ENCODE measurements at places on chromosomes 16 and 17.
A peak's percentile ranks its signal among the peaks of the same experiment; 100 is the strongest.

DNA sequence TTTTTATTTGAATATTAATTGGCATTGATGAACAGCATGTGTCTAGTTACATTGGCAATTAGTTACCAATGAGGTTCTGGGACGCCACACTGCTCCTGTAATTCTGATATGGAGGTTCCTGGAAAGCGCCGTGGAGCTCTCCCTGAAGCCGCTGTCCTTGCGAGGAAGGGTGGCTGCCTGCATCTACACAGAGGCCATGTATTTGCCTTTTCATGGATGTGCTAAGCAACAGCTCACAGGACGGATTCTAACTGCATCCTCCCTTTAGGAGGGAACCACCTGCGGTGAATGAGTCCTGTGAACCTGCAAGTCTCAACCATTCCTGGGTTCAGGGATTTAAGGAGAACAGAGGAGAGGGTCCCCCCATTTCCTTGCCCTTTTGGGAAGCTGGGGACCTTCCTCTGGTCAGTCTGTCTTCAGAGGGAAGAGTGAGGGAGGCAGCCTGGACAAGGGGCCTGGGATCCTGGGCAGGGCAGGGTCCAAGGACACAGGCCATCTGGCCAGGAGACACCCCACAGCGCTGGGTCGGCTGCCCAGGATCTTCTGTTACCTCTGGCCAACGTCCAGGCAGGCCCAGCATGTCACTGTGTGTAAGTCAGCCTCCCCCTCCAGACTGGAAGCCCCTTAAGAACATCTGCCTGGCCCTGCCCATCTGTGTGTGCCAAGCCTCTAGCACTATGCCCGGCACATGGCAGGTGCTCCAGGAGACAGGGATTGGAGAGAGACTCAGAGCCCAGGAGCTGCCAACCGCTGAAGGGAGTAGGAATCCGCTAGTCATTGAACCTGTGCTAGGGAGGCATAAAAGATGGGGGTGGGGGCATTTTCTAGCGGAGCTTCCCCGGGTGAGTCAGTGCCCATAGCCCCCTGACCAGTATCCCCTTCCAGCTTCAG is 314.1 kb upstream of the TNRC6C start:
- no peak for DNase-seq

- no peak for DNase-seq
These were observed 275.7 kb downstream of the WWOX start for GRCh38 chr16:78375055-78375679.

DNA sequence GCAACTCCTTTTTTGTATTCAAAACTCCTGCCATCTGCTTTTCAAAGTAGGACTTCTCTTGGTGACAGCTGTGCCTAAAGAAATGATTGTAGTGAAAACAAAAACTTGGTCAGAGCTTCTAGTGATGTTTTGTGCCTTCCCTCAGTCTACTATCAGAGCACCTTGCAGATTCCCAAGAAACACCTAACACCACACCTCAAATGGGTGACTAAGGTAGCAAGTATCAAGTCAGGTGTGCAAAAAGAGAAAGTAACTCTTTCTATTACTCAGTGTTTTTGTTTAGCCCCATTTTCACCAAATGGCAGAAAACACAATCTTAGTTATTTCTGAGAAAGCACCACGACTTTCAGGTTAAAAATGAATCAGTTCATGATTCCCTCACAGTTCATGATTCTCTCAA is 2.0 kb upstream of the PMFBP1 start:
- no peak for DNase-seq

GRCh38 chr17:8015957-8016631 is 13.7 kb downstream of the GUCY2D start:
- DNase-seq: no peak

GRCh38 chr17:34178092-34178491 is 77.0 kb upstream of the CCL2 start:
- DNase-seq: peak; percentile 12

DNA sequence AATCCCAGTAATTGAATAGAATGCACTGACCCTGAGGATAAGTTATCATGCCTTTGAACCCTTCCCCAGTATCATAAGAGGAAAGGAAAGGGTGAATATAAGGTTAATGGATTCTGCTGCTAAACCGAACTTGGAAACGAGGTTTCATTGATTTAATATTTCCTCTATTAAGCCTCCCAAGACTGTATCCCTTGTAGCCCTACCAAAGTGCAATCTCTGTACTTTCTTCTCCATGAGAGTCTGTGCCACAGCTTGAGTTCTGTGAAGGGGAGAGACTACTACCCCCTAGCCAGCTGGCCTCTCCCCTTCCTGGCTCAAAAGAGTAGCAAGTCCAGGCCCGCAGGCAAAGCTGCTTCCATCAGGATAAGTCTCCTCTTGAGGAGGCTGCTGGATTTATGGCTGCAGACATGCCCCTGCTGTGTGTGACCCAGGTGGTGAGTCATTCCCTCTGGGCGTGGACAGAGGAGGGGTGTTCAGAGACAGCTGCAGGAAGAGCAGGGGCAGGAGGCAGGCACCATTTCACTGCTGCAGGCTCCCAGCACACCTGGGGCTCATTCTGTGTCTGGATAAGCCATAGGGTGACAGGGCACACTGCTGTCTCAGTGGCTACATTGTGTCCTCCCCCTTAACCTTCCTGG is 58.4 kb downstream of the TOM1L2 start:
- DNase-seq: peak; percentile 39

DNA sequence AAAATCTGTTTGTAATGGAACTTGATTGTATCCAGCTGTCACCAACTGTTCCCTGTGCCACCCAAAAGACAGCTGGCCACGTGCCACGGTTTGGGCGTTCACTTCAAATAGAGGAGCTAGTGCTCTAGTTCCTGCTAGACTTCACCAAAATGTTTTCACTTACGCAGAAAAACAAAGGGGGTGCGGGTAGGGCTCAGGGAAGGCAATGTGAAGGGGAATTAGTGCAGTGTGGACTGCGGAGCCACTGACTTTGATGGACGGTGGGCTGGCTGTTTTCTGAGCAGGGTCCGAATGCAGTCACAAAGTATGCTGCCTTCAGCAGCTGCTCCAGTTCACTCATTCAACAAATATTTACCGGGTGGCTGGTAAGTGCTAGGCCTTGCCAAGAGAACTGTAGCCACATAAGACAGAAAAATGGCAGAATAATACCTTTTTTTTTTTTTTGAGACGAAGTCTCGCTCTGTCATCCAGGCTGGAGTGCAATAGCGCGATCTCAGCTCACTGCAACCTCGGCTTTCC is 7.6 kb upstream of the CYTH1 start:
- DNase-seq: no peak

DNA sequence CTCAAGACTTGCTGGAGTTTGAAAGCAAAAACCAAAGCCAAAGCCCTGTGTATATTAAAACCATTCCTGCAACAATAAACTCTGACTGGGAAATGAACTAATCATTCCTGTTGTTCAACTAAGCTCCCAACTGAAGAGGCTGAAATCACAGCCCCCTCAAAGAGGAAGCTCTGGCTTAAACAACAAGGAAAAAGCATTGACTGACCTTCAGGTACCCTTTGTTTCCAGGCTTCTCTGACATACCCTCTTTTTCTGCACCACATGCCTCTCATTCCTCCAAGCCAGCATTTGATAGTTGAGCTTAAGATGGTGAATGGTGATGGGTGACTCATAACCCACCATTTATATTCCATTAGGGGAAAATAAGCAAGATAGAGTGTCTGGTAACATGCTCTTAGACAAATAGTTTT is 470.9 kb upstream of the SOX9 start:
- DNase-seq: no peak

- no peak for DNase-seq
These were observed 32.7 kb upstream of the ALDH3A1 start for GRCh38 chr17:19780846-19781245.

DNA sequence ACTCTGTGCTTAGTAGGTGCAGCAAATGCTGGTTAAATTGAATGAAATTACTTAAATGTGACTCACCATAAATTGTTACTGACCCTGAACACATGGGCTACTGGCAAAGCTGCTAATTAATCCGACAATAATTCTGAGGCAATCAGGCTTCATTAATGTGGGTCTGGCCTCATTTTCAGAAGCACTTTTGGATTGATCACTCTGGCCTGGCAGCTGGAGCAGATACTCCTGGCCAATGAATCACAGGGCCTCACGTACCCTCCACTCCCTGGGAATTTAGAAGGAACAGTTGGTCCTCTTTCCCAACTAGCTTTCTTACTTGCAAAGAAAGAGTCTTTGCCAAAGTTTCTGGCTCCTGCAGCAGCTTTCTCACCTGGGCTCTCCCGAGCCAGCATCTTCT is 162.0 kb upstream of the ZKSCAN2 start:
- DNase-seq: no peak

DNA sequence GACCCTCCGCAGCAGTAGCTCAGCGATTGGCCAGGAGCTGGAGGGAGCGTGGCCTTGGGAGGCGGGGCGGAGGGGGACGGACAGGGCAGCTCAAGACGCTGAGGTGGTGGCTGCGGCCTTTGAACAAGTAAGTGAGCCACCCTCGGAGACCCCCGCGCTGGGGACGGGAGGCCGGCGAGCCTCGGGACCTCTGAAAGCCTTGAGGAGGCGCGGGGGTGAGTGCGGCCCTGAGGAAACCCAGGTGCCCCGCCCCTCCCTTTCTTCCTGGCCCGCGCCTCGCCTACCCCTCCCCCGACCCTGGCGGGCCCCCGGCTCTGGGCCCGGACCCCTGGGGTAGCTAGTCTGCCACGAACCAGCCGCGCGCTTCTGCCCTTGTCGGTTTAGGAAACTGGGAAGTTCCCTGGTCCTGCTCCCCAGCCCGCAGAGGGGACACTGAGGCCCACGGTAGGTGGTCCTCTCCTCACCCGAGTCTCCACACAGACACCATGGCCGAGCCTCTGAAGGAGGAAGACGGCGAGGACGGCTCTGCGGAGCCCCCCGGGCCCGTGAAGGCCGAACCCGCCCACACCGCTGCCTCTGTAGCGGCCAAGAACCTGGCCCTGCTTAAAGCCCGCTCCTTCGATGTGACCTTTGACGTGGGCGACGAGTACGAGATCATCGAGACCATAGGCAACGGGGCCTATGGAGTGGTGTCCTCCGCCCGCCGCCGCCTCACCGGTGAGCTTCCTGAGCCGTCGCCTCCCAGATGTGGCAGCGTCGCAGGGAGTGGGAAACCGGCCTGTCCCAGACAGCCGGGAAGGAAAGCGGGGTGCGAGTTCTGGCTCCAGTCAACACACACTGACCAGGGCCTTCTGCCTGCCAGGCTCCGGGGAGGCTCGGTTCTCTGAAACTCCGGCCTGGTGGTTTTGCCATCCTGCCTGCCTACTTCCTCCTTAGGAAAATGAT is at the start of gene MAPK7:
TSS of gene MAPK7 (plus strand) at position 83 of the 945 bp plus-strand sequence. CDS start at position 486, 403 bp downstream.
- DNase-seq: peak; percentile 43

GRCh38 chr17:79825580-79825921 is 13.7 kb downstream of the CBX4 start:
- no peak for DNase-seq

GRCh38 chr17:8366231-8366630 is 10.3 kb downstream of the KRABD2 start:
- no peak for DNase-seq

DNA sequence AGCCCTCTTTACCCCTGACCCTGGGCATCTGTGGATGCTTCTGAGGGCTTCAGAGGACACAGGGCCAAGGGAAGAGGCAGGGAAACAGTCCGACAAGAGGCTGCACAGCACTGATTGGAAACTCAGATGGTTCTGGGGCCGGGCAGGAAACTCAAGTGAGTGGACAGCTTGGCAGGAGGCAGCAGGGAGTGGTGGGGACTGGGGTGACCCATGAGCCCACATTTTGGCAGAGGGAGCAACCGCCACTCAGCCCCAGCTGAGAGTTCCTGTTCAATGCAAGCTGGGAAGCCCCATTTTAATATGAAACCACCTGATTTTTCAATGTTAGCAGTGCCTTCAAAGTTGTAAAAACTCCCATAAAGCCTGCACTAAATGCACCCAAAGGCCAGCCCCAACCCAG is 1.5 kb upstream of the VASN start:
- DNase-seq: no peak

- DNase-seq: no peak
These were observed 7.6 kb downstream of the SLC25A10 start for GRCh38 chr17:81719410-81720266.

- no peak for DNase-seq
These were observed 113.6 kb downstream of the SNX29 start for GRCh38 chr16:12090151-12090530.

DNA sequence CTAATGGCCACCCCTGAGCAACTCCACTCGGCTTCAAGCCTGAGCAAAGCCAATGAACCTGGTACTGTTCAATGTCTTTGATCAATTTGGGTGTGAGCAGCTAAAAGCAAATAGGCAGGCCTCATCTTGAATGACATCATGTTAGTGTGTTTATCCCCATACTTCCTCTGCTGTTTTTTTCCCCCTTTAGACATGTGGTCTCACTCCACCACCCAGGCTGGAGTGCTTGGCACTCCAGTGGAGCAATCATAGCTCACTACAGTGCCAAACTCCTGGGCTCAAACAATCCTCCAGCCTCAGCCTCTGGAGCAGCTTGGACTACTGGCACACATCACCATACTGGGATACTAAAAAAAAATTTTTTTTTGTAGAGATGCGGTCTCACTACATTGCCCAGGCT is 75.4 kb downstream of the ARHGAP17 start:
- DNase-seq: no peak

- no peak for DNase-seq
These were observed 55.9 kb upstream of the SLC5A11 start for GRCh38 chr16:24789881-24790280.

DNA sequence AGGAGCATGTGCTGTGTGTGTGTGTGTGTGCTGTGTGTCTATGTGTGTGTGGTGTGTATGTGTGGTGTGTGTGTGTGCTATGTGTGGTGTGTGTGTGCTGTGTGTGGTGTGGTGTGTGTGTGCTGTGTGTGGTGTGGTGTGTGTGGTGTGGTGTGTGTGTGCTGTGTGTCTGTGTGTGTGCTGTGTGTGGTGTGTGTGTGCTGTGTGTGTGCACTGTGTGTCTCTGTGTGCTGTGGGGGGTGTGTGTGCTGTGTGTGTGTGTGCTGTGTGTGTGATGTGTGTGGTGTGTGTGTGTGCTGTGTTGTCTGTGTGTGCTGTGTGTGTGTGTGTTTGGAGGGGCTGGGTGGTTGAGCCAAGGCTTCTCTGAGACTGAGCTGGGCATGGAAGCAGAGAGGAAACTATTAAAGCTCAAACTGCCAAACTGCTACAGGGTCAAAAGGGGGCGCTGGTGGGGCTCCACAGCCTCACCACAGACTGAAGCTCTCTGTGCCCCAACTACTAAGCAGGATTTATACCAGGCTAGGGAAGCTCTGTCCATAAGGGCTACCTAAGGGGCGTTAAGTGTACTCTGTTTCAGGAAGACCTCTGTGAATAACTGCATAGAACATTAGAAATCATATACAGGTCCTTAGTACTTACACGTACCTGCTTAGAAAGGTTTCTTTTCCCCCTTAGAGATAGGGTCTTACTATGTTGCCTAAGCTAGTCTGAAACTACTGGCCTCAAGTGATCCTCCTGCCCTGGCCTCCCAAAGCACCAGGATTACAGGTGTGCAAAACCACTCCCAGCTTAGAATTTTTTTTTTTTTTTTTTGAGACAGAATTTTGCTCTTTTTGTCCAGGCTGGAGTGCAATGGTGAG is 27.8 kb upstream of the GHDC start:
- peak; percentile 73 for DNase-seq
